Retina (tissue), 1 donor: ENCODE measurements at places on chromosomes 7 and 10.

DNA sequence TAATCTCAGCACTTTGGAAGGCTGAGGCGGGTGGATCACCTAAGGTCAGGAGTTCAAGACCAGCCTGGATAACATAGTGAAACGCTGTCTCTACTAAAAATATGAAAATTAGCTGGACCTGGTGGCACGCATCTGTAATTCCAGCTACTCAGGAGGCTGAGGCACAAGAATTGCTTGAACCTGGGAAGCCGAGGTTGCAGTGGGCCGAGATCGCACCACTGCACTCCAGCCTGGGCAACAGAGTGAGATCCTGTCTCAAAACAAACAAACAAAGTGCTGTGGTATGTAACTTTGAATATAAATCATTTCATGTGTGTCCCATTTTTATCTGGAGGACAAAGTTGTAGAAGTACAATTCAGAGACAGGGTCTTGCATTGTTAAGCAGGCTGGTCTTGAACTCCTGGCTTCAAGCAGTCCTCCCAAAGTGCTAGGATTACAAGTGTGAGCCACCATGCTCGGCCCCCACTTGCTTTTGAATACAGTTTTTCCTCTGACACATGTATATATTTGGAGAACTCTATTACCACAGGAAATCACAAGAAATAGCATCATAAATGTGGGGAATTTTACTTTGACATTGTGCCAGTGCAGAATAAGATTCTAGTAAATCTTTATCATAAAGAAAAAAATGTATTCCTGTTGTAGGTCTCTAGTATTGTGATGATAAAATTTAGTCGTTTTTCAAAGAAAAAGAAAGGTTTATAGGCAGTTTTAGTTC is 32.6 kb downstream of the PTPN12 start:
- DNase-seq, result no peak

- DNase-seq, result no peak
These were observed 3.3 kb downstream of the REPIN1 start for GRCh38 chr7:150371996-150372270.

DNA sequence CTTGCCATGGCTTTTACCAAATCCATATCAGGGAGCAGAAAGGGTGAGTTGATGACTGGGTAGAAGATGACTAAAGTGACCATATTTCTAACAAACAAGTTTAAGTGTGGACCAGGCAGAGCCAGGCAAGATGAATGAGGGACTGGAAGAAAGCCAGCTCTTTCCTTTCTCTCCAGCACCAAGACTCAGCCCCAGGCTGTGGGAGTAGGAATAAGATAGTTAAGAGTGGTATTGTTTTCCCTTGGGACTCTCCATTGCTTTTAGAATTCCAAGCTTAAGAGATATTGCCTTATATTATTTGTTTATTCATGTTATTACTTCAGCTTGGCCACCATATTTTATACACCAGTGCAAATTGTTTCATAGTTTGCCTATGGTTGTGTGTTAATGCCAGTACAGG is 28.8 kb upstream of the TSPAN33 start:
- no peak for DNase-seq

DNA sequence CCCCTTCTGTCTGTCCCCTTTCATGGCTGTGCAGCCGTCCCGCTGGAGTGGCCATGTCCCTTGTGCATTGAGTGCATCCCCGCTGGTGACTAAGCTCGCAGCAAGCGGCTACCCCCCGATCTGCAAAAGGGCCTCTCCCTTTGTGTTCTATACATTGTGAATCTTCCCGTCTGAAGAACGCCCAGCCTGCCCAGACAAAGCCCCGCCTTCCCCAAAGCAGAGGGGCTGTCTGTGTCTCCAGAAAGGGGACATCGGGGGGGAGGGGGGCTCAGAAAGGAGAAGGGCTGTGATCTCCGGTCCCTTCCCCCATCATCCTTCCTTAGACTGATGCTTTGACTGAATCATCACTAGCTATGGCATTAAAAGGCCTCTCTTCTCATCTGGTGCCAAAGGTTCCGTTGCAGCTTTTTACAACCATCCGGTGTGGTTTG is 11.9 kb downstream of the NPTX2 start:
- DNase-seq, result peak; percentile 78

GRCh38 chr7:19713676-19714075 is 4.8 kb upstream of the POLR1F start:
- DNase-seq, result peak; percentile 15

GRCh38 chr7:84069999-84070500 is 124.5 kb downstream of the SEMA3A start:
- DNase-seq, result no peak

DNA sequence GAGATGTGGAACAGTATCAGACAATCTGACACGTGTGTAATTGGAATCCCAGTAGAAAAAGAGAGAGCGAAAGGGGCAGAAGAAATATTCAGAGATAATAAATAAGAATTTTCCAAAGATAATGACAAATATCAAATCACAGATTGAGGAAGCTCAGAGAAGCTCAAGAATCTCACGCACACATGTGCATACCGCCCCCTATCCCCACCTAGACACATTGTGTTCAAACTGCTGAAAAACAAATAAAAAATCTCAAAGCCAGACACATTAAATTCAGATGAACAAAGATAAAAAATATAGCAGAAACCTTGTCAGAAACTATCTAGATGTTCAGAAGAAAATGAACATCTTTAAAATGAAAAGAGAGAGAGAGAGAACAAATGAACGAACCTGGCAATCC is 17.2 kb downstream of the SFR1 start:
- DNase-seq, result no peak

DNA sequence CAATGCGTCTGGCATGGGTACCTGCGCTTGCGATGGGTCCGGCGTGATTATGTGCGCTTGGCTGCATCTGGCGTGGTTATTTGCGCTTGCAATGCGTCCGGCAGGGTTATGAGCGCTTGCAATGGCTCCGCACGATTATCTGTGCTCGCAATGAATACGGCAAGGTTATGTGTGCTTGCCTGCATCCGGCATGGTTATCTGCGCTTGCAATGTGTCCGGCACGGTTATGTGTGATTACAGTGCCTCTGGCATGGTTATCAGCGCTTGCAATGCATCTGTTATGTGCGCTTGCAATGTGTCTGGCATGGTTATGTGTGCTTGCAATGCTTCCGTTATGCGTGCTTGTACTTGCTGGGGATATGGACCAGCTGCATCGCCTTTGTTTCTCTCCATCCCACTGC is 37.7 kb downstream of the RBAK start:
- no peak for DNase-seq

- DNase-seq, result no peak
These were observed 51.3 kb downstream of the PRTFDC1 start for GRCh38 chr10:24900888-24901685.

- no peak for DNase-seq
These were observed 70.4 kb upstream of the MDFIC start for GRCh38 chr7:114851406-114852061.

GRCh38 chr10:3237530-3237929 is 64.9 kb upstream of the PITRM1 start:
- no peak for DNase-seq

- DNase-seq, result no peak
These were observed 253.3 kb downstream of the IPMK start for GRCh38 chr10:58014436-58014835.

GRCh38 chr10:73239908-73240307 is 7.1 kb downstream of the DNAJC9 start:
- DNase-seq, result no peak

- DNase-seq, result no peak
These were observed 70.7 kb downstream of the CRPPA start for GRCh38 chr7:16350634-16351033.

- DNase-seq, result no peak
These were observed 77.9 kb upstream of the PLXNA4 start for GRCh38 chr7:132654150-132654549.

- DNase-seq, result no peak
These were observed 123.3 kb downstream of the USP6NL start for GRCh38 chr10:11488126-11488525.

DNA sequence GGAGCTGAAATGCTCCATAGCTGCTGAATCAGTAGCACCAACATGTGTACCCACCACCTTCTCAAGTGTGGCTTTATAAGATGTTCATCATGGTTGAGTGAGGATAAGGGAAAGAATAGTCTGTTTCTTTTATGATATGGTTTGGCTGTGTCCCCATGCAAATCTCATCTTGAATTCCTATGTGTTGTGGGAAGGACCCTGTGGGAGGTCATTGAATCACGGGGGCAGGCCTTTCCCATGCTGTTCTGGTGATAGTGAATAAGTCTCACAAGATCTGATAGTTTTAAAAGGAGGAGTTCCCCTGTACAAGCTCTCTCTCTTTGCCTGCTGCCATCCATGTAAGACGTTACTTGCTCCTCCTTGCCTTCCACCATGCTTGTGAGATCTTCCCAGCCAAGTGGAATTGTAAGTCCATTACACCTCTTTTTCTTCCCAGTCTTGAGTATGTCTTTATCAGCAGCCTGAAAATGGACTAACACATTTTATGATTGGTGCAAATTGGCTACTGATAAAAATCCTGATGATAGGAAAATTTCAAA is 799.9 kb downstream of the TNS3 start:
- no peak for DNase-seq

- DNase-seq, result no peak
These were observed 61.5 kb upstream of the GPR22 start for GRCh38 chr7:107408349-107408748.

GRCh38 chr10:12699781-12700556 is 301.5 kb downstream of the CCDC3 start:
- DNase-seq, result no peak
